ENCODE measurements at places on chromosomes 13 and 19.

- no peak for DNase-seq
Observed at GRCh38 chr19:8083141-8083540, 30.6 kb downstream of the CCL25 start.

GRCh38 chr19:46614114-46614722 is 10.7 kb downstream of the PTGIR start:
- peak; percentile 65 for DNase-seq

GRCh38 chr19:39372047-39372802 is 18.7 kb downstream of the PAF1 start:
- DNase-seq = no peak

- DNase-seq = no peak
Observed at GRCh38 chr19:30116984-30117555, 175.0 kb downstream of the URI1 start.

- DNase-seq = no peak
Observed at GRCh38 chr13:32041429-32041828, 9.9 kb downstream of the FRY start.

- DNase-seq = no peak
Observed at GRCh38 chr19:8034178-8034525, 18.4 kb upstream of the CCL25 start.
